Peyer's patch (tissue), 4 donors: ENCODE measurements at places on chromosomes 16 and 17. TPM values are rescaled to one million over a fixed set of nuclear protein-coding genes. Genes with fewer than 3 reads are reported as not detected.

Gene CYBA
- 143 TPM for total RNA-seq

- DNase-seq = no peak
- no peaks in the 10 kb centered on the region for H3K4me1 ChIP-seq
- H3K27ac ChIP-seq = no peak overlapping the region
- no peak overlapping the region for H3K4me3 ChIP-seq
- H3K36me3 ChIP-seq = no peaks in the 10 kb centered on the region
These were observed 182.6 kb downstream of the LGALS9B start for GRCh38 chr17:20284570-20285295.

- H3K4me1 ChIP-seq = no peaks in the 10 kb centered on the region
- no peak for DNase-seq
- no peaks in the 10 kb centered on the region for H3K36me3 ChIP-seq
- H3K4me3 ChIP-seq = no peak overlapping the region
- no peaks in the 10 kb centered on the region for H3K27me3 ChIP-seq
These were observed 472.4 kb downstream of the PMP22 start for GRCh38 chr17:14792746-14793145.

- H3K36me3 ChIP-seq = no peaks in the 10 kb centered on the region
- no peak overlapping the region for H3K27ac ChIP-seq
- H3K4me3 ChIP-seq = no peak overlapping the region
- no peak for DNase-seq
These were observed 116.1 kb upstream of the MYOCD start for GRCh38 chr17:12549499-12550041.

- no peak overlapping the region for H3K4me3 ChIP-seq
- H3K27me3 ChIP-seq = no peaks in the 10 kb centered on the region
- no peak for DNase-seq
- H3K27ac ChIP-seq = peak overlapping the region; percentile 48
- no peaks in the 10 kb centered on the region for H3K36me3 ChIP-seq
These were observed 119.9 kb upstream of the SMURF2 start for GRCh38 chr17:64781810-64782555.

DNA sequence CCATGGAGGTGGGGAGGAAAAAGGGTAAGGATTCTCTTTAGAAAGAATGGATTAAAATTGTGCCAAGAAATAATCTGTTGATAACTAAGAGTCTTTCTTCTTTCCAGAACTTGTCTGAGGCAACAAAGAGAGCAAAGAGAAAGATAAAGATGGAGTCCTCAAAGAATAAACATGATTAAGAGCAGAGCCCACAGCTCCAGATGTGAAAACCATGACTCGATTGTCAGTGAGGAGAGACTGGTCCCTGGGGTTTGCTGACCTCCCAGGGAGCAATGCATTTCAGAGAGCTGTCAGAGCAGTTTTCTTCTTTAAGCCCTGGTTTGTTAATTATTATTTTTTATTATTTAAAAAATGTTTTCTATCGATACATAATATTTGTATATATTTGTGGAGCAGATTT is 74.6 kb downstream of the TMEM100 start:
- no peaks in the 10 kb centered on the region for H3K27me3 ChIP-seq
- no peak for DNase-seq
- H3K4me1 ChIP-seq = no peaks in the 10 kb centered on the region
- H3K4me3 ChIP-seq = no peak overlapping the region
- H3K27ac ChIP-seq = no peak overlapping the region
- H3K36me3 ChIP-seq = no peaks in the 10 kb centered on the region

DNA sequence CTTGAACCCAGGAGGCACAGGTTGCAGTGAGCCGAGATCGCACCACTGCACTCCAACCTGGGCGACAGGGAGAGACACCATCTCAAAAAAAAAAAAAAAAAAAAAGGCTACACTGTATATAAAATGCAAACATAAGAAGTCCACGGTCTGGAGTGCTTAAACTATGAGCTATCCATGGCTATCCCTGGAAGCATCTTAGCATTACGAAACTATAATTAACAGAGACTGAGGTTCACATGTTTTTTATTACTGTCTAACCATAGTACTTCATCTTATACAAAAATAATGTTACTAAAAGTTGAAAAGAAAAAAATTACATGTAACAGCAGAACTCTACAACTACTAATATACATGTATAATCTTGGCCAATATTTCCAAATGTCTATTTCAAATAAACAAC is 32.8 kb downstream of the HELZ start:
- no peaks in the 10 kb centered on the region for H3K27me3 ChIP-seq
- H3K4me3 ChIP-seq = no peak overlapping the region
- no peak for DNase-seq
- H3K27ac ChIP-seq = no peak overlapping the region
- H3K36me3 ChIP-seq = no peaks in the 10 kb centered on the region

Gene MVD
- total RNA-seq = 107 TPM

GRCh38 chr17:77375917-77376651 is 235.3 kb downstream of the SEC14L1 start:
- peaks cover 84% of the 10 kb centered on the region for H3K4me1 ChIP-seq
- H3K27ac ChIP-seq = peak overlapping the region; percentile 90
- H3K4me3 ChIP-seq = no peak overlapping the region
- DNase-seq = peak; percentile 77
- H3K36me3 ChIP-seq = no peaks in the 10 kb centered on the region

GRCh38 chr16:67666032-67666551 is 458 bp downstream of the ENKD1 start:
- peaks cover 16% of the 10 kb centered on the region for H3K4me1 ChIP-seq
- no peaks in the 10 kb centered on the region for H3K36me3 ChIP-seq
- H3K4me3 ChIP-seq = peak overlapping the region; percentile 99
- H3K27ac ChIP-seq = peak overlapping the region; percentile 76
- no peaks in the 10 kb centered on the region for H3K27me3 ChIP-seq
- no peak for DNase-seq

- DNase-seq = no peak
- no peaks in the 10 kb centered on the region for H3K27me3 ChIP-seq
- H3K4me1 ChIP-seq = peaks cover 15% of the 10 kb centered on the region
These were observed 831 bp downstream of the SMIM22 start for GRCh38 chr16:4795828-4796572.

DNA sequence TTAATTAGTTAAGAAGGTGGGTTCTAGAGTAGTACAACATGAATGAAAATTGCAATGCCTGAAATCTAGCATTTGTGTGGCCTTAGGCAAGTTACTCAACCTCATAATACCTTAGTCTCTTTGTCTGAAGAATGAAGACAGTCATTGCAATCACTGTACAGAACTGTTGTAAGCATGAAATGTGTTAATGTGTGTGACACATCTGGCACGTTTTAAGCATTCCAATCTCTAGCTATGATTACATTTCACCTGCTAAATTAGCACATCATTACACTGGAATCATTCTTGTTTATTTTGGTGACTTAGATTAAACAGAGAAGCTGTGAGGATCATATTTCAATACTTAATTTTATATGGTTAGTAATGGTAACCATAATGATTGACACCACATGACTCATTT is 629.7 kb upstream of the KIF2B start:
- H3K27me3 ChIP-seq = no peaks in the 10 kb centered on the region
- H3K4me3 ChIP-seq = no peak overlapping the region
- H3K36me3 ChIP-seq = no peaks in the 10 kb centered on the region
- DNase-seq = no peak

- DNase-seq = no peak
- no peak overlapping the region for H3K27ac ChIP-seq
- H3K36me3 ChIP-seq = no peaks in the 10 kb centered on the region
- H3K4me3 ChIP-seq = no peak overlapping the region
These were observed 166.3 kb downstream of the ANKFN1 start for GRCh38 chr17:56319531-56319930.

Gene DPEP2
- total RNA-seq = 12.4 TPM

DNA sequence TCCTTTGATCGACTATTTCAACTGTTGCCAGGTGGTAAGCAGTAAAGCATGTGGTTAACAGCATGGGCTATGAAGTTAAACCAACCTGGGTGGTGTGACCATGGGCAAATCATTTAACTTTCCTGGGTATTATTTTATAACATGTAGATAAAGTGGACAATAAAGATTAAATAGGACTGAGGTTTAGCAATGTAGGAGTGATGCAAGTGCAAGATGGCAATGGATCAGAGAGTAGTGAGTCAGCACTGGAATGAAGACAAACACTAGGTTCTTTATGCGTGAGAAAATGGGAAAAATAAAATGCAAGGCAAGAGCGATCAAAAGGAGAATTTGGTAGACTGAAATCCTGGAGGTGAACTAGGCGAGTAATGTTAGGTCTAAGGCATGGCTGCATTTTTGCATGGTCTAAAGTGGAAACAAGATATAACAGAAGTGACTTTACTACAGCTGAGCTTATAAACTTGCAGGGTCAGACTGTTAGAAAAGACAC is 222.4 kb upstream of the AXIN2 start:
- H3K4me3 ChIP-seq = no peak overlapping the region
- H3K27me3 ChIP-seq = no peaks in the 10 kb centered on the region
- H3K4me1 ChIP-seq = no peaks in the 10 kb centered on the region
- H3K36me3 ChIP-seq = no peaks in the 10 kb centered on the region
- DNase-seq = no peak

DNA sequence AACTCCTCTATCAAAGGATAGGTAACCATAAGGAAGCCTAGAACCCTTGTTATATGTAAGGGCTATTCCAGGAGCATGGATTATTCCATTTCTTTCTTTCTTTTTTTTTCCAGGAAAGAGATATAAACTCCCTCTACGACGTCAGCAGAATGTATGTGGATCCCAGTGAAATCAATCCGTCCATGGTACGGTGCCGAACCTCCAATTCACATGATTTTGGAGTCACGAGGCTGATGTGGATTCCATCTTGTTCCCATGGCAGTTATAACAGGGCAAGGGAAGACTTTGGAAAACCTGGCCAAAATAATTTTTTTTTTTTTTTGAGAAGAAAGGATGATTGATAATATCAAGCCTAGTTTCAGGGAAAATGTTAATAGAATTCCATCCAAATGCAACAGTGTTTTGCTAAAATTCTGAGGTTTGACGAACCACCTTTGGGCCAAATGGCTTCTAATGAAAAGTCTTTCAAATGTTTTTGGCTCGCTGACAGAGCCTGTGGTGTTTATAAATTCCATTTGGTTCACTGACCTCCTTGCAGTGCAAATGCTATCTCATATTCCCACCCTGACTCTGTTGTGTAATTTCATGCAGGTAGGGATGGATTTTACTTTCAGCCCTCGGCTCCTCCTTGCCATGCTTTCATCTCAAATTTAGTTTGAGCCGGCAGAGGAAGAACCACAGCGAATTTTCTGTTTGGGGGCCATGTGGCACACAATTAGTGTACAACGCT is 90.0 kb downstream of the SDR42E1 start:
- DNase-seq = no peak
- H3K27me3 ChIP-seq = no peaks in the 10 kb centered on the region
- no peaks in the 10 kb centered on the region for H3K36me3 ChIP-seq
- no peak overlapping the region for H3K27ac ChIP-seq

GRCh38 chr16:85083051-85083639 is 29.1 kb downstream of the CIBAR2 start:
- H3K27ac ChIP-seq = no peak overlapping the region
- H3K36me3 ChIP-seq = no peaks in the 10 kb centered on the region
- H3K27me3 ChIP-seq = no peaks in the 10 kb centered on the region
- DNase-seq = no peak
- peaks cover 7% of the 10 kb centered on the region for H3K4me1 ChIP-seq

DNA sequence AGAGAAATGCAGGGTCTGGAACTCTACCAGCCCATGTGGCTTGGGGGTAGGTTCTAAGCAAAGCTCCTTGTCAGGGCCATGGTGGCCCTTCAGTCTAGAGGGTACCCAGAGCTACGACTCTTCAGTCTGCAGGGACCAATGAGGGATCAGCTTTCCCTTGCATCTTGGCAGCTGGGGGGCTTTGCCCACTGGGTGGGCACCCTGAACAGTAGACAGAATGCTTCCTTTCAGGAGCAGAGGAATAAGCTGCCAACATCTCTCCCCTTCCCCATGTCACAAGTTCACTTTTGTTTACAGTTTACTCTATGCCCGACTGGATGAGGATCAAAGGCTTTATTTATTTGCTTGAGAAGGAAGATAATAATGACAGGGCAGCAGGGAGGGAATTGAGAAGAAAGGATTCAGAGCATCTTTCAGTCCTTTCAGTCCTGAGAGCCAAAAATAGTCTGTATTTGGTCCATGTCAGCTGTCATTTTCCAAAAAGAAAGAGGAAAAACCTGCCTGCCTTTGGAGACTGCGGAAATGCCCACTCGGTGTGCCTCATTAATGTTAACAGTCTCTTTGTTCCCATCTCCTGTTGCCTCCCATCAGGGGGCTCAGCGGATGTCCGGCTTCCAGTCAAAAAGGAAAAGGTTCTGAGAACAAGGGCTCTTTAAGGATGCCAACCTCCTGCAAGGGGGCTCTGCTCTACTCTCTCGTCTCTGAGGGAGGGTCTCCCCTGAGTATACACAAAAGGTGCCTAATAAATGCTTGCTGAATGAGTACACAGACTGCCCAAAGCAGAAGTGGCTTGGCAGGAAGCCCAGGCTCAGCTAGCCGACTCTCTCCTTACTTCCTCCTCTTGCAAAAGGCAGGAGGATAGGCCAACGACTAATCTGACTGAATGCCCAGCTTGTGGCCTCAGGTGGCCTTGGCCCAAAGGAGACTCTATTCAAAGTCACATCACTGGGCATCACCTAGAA is 17.1 kb downstream of the TRAF4 start:
- no peaks in the 10 kb centered on the region for H3K4me1 ChIP-seq
- no peak for DNase-seq
- no peaks in the 10 kb centered on the region for H3K36me3 ChIP-seq
- no peaks in the 10 kb centered on the region for H3K27me3 ChIP-seq
- H3K4me3 ChIP-seq = no peak overlapping the region
- H3K27ac ChIP-seq = no peak overlapping the region

Gene GSDMA
- total RNA-seq = 1.6 TPM

DNA sequence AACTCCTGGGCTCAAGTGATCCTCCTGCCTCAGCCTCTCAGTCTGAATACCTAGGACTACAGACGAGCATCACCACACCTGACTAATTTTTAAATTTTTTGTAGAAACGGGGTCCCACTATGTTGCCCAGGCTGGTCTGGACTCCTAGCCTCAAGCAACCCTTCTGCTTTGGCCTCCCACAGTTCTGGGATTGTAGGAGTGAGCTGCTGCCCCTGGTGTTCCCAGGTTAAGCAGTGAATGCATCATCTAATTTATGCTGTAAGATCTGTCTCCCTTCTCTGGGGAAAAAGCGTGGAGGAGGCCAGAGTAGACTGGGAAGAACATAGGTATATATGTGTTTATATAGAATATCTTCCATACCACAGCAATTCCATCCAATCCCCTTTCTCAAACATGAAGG is 6.6 kb upstream of the N4BP1 start:
- no peaks in the 10 kb centered on the region for H3K36me3 ChIP-seq
- no peak for DNase-seq
- no peak overlapping the region for H3K27ac ChIP-seq
- no peaks in the 10 kb centered on the region for H3K27me3 ChIP-seq

GRCh38 chr16:66858740-66859396 is 14.7 kb downstream of the CA7 start:
- H3K27ac ChIP-seq = no peak overlapping the region
- no peak overlapping the region for H3K4me3 ChIP-seq
- H3K27me3 ChIP-seq = no peaks in the 10 kb centered on the region

GRCh38 chr17:57732062-57732461 is 13.0 kb downstream of the CCDC182 start:
- H3K36me3 ChIP-seq = no peaks in the 10 kb centered on the region
- no peak overlapping the region for H3K27ac ChIP-seq
- H3K4me3 ChIP-seq = no peak overlapping the region
- no peaks in the 10 kb centered on the region for H3K4me1 ChIP-seq
- H3K27me3 ChIP-seq = no peaks in the 10 kb centered on the region
